ENCODE measurements at places on chromosomes 12 and 14.

DNA sequence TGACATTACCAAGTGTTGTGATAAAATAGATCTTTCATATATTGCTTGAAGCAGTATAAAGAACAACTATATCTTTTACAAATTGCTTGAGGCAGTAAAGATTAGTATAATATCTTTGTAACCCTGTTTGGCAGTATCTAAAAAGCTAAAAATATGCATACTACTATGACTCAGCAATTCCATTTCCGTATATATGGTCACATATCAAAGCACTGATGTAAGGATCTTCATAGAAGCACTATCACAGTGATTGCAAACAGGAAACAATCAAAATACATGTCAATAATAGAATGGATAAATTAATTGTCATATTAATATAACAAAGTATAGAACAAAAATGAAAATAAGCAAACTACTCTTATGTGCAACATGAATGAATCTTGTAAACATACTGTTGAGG lies 158.4 kb upstream of the IGF1 start:
- DNase-seq: no peak

- DNase-seq: no peak
Observed at GRCh38 chr14:83828406-83828805, 1701.5 kb upstream of the FLRT2 start.

- DNase-seq: no peak
Observed at GRCh38 chr12:27347779-27348178, 15.1 kb downstream of the BMAL2 start.

DNA sequence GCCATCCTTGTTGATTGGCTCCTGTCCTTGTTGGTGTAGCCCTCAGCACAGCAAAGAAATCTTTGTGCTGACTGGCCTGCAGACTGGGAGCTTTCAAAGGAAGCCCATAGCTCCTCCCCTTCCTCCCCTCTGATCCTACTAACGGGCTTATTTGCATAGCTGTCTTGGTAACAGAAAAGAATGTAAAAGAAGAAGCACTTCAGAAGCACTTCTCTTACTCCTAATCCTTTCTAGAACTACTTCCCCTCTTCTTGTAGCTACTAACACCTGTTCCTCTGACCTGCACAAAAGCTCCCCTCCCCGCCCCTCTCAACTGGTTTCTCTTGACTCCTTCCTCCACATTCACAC lies 14.3 kb upstream of the RIC8B start:
- no peak for DNase-seq

- peak; percentile 84 for DNase-seq
Observed at GRCh38 chr12:53006810-53007309, 604 bp downstream of the EIF4B start.

DNA sequence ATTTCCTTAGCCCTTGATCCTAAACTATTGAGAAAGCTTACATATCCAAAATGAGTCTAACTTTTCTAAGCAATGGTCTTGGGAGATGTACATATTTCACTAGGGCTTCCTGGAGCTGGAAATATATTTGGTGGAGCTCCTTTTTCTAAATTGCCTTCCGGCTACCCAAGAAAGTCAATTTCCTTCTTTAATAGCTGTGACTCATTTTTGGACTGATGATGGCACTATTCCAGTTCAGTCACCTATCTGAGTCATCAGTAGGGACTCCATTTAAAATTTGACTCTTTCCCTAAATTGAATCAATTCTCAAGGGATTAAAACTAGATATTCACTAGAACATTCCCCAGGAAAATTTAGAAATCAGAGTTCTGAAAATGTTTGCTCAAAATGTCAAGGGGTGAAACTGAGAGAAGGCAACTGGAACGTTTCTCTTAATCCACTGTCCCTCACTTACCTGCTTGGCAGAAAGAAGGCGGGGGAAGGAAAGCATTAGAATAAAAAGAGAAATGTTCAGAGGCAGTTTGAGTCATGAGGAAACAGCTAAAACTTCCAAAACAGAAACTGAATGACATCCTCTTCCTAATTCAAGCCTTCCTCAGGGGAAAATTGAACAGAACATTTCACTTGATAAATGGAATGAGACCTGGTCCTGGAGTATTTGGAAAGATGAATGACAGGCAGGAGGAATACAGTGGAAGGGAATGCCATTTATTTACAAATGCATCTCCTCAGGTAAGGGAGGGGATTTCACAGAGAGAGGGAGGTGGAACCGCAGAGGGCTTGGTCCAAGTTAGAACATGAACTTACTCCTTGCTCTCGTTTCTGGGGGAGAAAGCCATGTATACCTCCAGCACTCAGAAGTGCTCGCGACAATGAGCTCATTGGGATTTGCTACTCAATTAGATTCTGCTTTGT lies 91.2 kb downstream of the RGS6 start:
- DNase-seq: no peak

DNA sequence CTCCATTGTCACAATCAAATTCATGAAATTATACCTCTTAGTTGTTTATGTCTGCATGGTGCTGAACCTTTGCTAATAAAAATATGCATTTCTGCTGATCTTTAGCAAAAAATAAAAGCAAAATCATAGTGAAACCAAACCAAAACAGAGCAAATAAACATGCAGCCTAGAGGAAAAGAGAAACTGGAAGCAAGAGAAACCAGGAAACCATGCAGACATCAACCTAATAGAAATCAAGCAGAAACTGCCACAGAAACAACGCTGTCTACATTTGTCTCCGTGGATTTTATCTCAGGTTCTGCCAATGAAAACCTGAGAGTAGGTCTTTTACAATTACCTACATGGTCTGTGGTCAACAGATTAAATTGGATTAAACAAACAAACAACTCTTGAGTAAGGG lies 173.7 kb downstream of the SYT10 start:
- no peak for DNase-seq

DNA sequence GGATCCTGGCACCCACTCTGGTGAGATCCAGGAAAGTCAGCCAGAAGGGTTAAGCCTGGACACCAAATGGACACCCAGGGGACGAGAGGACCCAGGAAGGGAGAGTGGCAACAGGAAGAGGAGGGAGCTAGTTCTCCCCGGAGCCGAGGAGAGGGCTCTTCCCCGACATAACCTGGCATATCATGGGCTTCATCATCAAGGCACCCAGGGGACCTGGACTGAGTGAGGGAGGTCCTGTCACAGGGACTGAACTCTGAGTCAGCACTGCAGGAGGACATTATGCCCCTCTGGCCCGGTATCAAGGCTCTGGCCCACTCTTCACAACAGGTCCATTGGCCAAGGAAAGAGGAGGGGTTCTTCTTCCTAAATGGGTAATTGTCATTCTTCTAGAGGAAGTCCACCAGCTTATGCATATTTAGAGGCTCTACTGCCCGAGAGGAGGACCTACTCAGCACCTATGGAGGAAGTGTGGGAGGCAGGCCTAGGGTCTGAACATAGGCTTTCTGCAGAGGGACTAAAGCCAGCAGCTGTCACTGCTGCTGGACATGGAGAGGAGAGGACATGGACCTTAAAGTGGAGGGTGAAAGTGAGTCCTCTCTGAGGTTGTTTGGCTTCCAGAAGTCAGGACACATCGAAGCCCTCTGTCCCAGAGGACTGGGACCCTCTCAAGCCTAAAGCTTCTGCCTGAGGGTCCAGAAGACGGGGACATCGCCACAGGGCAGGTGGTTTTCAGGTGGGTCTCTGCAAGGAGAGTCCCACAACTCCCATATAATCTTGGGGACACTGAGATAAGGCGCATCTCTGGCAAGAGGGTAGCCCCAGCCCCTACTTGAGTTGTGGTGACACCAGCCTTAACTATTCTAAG lies 18.6 kb downstream of the ISCA2 start:
- no peak for DNase-seq

- no peak for DNase-seq
Observed at GRCh38 chr14:105905456-105905855, 379.1 kb downstream of the TMEM121 start.

GRCh38 chr12:71441836-71442566 lies 2.4 kb downstream of the LGR5 start:
- no peak for DNase-seq

DNA sequence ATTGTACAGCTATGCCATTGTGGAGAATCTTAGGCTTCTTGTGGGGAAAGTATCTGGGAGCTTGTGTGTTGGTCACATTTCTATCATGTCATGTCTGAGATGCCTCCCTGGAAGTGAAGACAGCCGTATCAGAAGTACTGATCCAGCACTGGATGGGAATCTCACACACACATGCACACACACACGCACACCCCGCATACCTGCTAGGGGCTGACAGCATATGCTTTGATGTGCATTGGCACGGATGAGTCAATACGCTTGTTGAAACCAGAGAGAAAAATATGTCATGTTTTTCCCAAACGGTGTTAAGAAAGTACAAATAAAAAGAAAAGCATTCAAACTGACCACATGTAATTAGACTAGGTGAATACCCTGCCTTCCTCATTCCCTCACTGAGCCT lies 260.8 kb downstream of the KTN1 start:
- no peak for DNase-seq

GRCh38 chr12:98741556-98742265 lies 96.6 kb downstream of the APAF1 start:
- no peak for DNase-seq

DNA sequence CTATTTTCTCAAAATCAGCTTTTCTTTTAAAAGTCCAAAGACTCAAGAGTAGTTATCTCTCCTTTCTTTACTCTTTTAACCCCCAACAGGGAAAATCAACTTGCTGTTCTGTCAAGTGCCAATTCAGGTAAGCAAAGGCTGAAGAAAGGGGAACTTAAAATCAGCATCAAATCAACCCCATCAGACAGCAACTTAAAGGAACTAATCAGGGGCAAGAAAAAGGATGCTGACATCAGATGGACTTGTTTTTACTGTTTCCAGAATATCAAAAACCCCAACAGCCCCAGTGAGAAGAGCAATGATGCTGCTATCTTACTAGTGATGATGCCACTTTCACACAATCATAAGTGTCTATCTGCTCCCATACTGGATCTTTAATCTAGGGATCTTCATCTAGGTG lies 3.4 kb downstream of the BAZ2A start:
- DNase-seq: no peak

- no peak for DNase-seq
Observed at GRCh38 chr12:102215992-102216691, 18.5 kb upstream of the PMCH start.

DNA sequence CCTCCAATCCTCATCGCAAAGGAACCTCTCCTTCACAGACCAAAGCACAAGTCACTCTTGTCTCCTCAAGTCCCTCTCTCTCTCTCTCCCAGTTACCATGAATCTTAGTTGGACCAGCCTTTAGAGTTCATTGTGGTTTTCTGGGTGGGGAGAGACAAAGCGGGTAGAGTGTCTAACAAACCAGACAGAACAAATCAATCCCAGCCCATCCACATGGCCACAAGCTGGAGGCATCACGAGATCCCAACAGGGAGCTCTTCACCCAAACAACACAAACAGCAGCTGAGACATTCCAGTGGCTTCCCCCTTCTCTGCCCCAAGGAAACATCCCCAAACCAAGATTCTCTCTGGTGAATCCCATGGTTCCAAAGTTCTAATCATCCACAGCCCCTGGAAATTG lies 22.4 kb downstream of the ACTN1 start:
- no peak for DNase-seq

DNA sequence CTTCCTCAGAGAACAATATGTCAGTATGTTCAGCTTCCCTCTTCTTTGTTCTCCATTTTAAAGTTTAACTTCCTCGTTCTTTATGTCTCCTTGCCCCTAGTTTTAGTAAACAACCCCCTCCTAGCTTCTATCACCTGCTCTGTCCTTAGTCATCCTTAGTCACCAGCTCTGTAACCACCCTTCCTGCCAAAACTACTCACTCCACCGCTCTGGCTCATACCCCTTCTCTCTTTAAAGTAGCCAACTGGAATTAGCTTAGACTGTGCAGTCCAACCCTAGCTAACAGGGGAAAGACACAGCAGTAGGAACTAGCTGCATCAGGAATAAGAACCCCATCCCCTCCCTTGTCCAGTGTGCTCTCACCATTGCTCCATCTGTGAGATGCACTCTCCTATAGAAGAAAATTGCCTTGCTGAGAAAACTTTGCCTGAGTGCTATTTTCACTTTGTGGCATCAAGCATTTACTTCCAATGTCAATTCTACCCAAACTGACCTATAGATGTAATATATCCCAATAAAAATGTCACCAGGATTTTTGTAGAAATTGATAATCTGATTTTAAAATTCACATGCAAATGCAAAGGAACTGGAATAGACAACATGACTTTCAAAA lies 603.2 kb downstream of the C12orf50 start:
- DNase-seq: no peak

DNA sequence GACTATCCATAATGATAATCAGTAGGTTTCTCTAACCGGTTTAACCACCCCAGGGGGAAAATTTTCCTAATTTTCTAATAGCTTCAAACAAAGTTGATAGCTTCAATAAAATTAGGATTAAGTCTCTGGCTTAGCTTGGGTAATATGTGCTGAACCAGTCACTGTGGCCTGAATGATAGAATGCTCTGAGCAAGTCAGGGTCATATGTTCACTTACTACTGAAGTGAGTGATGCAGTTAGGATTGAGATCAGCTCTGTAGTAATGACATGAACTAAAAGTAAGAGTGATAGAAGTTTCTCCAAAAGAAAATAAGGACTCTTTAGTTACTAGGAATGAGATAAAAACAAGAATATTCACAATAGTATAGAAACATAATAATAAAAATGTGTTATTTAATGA lies 32.6 kb downstream of the ETNK1 start:
- no peak for DNase-seq
